Activated naive CD8-positive, alpha-beta T cell treated with anti-CD3 and anti-CD28 coated beads, Interleukin-2, amount 50 U/mL, for 16 hours (primary cell): ENCODE measurements at places on chromosomes 5 and 9.

DNA sequence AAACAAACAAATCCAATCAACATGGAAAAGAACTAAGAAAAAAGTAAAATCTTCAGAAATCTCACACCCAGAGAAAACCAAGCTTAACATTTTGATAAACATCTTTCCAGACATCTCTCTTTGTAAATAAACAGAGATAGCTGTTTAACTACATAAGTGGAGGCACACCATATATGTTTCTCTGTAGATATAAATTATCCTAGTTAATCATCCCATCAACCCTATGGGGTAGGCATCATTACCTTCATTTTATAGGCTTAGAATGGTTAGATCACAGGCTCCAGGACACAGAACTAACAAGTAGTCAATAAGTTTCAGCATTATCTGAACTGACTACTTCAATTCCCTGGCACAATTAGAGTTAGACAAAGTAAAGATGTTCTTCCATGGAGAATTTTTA lies 22.4 kb upstream of the NDFIP1 start:
- DNase-seq, result no peak

DNA sequence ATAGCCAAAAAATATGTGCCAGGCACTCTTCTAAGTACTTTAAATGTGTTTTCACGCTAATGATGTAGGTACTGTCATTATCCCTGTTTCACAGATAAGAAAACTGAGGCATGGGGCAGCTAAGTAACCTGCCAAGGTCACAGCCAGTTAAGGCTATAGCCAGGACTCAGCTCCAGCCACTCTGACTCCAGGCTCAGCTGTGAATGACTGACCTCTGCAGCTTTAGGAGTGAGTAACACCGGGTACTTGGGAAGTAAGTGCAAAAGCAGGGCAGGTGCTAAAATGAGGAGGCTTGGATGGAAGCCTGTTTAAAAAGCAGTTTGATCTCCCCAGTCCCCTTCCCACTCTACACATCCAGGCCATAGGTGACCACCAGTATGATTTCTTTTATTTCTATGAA lies 10.6 kb upstream of the SHC3 start:
- no peak for DNase-seq

- no peak for DNase-seq
Observed at GRCh38 chr5:1874348-1874747, 8.4 kb downstream of the IRX4 start.

DNA sequence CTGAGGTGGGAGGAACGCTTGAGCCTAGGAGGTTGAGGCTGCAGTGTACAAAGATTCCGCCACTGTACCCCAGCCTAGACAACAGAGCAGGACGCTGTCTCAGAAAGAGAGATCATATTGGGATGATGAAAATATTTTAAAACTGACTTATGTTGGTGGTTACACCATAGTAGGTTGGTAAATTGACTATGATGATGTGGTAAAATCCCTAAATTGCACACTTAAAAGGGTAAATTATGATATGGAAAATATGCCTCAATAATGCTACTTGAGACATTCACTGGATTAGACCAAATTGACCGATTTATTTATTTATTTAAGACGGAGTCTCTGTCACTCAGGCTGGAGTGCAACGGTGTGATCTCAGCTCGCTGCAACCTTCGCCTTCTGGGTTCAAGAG lies 21.9 kb upstream of the TOR1B start:
- no peak for DNase-seq

DNA sequence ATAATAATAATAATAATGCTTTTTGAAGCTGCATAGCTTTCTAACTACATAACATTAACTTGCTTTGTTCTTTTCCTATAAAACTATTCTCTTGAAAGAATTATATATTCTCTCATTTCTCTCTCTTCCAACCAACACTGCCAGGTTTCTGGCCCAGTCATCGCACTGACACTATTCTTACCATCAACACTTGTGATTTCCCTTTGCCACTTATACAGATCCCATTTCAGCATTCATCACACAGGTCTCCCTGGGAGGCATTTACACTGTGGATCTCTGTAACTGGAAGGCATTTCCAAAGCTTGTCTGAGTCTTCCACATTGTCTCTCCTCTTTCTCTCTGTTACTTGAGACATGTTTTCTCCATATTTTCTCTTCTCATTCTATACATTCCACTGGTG lies 777.8 kb upstream of the ACO1 start:
- no peak for DNase-seq

DNA sequence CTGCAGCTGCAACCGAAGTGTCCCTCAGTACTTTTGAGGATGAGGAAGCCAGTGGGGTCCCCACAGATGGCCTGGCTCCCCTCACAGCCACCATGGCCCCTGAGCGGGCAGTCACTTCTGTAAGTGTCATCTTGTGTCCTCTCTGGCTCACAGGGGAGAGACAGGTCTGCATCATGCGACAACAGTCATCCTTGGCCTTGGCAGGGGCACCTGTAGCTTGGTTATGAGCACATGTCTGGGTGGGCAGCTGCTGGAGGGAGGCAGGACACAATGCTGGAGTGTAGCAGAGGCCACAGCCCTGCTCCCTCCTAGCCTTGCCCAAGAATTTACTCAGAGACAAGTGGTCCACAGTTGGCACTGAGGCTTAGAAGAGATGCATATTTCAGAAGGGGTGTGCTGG lies 71.7 kb downstream of the COL15A1 start:
- no peak for DNase-seq

GRCh38 chr5:98458726-98459125 lies 314.7 kb upstream of the RGMB start:
- DNase-seq, result no peak
